ENCODE measurements at places on chromosomes 3 and 15. TPM values are rescaled to one million over a fixed set of nuclear protein-coding genes. Genes with fewer than 3 reads are reported as not detected.

DNA sequence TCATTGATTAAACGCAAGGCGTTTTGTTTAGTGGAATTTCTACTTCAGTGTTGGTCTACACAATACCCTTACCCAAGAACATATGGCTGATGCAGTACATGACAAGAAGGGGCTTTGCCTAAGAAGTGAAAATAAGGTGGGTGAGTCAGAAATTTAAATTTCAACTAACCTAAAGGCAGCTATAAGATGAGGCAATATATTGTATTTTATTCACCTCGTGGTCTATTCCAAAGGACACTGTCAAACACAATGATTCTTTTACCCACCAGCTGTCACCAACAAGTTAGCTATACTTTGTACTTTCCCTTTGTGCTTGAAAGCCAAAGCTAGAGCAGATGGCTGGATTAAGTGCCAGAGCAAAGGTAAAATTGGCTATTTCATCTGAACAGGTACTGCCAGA, 10.9 kb upstream of the SETMAR start:
- H3K4me1 ChIP-seq = peaks cover 2% of the 10 kb centered on the region
- no peak overlapping the region for H3K4me3 ChIP-seq
- H3K36me3 ChIP-seq = no peaks in the 10 kb centered on the region
- DNase-seq = no peak
- no peak overlapping the region for H3K27ac ChIP-seq
- peaks cover 7% of the 10 kb centered on the region for H3K27me3 ChIP-seq

Gene CISH
- total RNA-seq = 4.9 TPM

DNA sequence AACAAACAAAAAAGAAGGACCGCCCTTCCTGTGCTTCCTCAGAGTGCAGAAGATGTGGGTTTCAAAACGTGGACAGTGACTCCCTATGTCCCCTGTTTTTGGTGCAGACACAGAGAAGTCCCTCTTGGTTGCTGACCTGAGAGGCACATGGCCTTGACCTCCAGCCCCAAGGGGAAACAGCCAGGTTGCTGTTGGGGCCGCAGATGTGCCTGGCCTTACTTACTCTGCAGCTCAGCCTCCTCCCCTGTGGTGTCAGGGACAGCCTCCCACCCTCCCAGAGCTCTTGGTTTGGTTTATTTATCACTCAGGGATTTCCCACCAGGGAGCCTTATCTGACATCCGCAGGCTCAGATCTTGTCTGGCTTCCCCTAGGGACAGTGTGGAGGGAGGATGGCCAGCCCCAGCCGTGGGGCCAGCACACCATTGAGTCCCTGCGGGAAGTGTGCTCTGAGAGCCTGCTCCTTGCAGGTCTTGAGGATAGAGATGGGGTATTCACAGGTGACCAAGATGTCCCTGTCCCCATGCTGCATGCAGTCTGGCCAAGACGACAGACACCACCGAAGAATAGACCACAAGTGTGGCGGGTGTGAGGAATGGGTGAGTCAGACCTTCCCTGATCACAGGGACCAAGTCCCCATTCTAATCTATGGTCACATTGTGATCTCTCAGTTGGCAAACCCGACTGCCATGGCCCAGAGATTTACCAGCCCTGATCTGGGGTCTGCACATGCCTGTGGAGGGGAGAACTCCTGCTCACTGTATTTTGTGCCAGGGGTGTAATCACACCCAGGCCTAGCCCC, 134.3 kb upstream of the ABHD17C start:
- no peak overlapping the region for H3K4me3 ChIP-seq
- no peaks in the 10 kb centered on the region for H3K27me3 ChIP-seq

- peaks cover 7% of the 10 kb centered on the region for H3K36me3 ChIP-seq
- H3K4me3 ChIP-seq = no peak overlapping the region
- no peak for DNase-seq
- no peak overlapping the region for H3K27ac ChIP-seq
- no peaks in the 10 kb centered on the region for H3K27me3 ChIP-seq
- peaks cover 6% of the 10 kb centered on the region for H3K4me1 ChIP-seq
Measured at GRCh38 chr3:194399874-194400411, 877 bp upstream of the GP5 start.

DNA sequence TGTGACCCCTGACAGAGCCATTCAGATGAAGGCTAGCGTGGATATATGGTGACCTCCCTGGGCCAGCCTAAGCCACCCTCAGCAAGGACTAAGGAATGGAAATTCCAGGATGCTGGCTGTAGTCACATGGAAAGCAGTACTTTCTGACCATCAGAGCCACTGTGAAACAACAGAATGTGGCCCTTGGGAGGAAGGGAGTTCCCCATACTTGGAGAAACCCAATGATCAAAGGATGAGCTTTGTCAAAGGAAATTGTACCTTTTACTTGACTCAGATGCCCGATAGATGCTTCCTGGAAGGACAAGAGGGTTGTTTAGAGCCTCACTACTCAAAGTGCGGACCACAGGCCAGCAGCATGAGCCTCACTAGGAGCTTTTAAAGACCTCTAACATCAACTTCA, 484.5 kb upstream of the PROK2 start:
- H3K27me3 ChIP-seq = peaks cover 7% of the 10 kb centered on the region
- H3K27ac ChIP-seq = no peak overlapping the region
- no peak for DNase-seq
- no peaks in the 10 kb centered on the region for H3K36me3 ChIP-seq
- no peak overlapping the region for H3K4me3 ChIP-seq

Gene ZNF654
- 8.0 TPM for total RNA-seq

Gene ATP13A4
- 8.1 TPM for total RNA-seq

Gene EXD1
- total RNA-seq = not detected

DNA sequence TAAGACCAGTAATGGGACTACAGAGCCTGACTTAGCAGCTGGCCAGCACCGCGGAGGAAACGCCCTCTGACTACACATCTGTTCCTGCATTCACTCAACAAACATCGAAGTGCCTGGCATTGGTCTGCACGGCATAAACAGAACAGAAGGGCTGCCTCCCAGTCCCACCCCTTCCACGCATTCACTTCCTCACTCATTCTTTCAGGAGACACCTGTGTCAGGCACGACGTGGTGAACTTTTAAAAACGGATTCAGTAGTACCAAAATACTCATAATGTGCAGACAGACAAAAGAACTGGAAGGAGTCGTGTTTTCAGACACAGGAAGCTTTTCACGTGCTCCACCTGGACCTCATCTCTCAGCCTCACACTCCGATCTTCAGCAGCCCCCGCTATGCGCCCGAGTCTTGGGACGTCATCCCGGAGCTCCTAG, 123.3 kb downstream of the XXYLT1 start:
- peaks cover 8% of the 10 kb centered on the region for H3K4me1 ChIP-seq
- H3K27me3 ChIP-seq = peaks cover 9% of the 10 kb centered on the region
- H3K4me3 ChIP-seq = no peak overlapping the region
- H3K36me3 ChIP-seq = no peaks in the 10 kb centered on the region
- DNase-seq = no peak

Gene CCR9
- total RNA-seq = not detected
